ENCODE measurements at places on chromosomes 7 and 10.

GRCh38 chr7:94176694-94177200 lies 172.6 kb upstream of the BET1 start:
- no peak for DNase-seq

- DNase-seq: no peak
These were observed 88.0 kb downstream of the OR13A1 start for GRCh38 chr10:45227456-45227855.

DNA sequence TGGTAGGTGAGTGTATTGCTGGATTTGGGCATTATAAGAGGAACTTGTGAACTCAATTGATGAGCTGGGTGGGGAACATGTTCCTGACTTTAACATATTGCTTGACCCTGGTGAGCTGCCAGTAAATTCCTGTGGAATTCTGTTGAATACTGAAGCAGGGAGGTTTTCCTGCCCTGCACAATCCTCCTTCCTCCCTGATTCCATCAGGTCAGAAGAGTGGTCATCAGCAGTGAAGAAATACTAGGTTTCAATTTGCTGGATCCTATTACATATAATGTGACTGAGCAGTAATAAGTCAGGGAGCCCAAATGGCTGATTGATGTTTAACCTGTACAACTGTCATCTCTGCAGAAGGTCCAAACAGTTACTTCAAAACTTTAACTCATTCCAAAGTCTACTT lies 581.2 kb downstream of the SUGCT start:
- DNase-seq: no peak

DNA sequence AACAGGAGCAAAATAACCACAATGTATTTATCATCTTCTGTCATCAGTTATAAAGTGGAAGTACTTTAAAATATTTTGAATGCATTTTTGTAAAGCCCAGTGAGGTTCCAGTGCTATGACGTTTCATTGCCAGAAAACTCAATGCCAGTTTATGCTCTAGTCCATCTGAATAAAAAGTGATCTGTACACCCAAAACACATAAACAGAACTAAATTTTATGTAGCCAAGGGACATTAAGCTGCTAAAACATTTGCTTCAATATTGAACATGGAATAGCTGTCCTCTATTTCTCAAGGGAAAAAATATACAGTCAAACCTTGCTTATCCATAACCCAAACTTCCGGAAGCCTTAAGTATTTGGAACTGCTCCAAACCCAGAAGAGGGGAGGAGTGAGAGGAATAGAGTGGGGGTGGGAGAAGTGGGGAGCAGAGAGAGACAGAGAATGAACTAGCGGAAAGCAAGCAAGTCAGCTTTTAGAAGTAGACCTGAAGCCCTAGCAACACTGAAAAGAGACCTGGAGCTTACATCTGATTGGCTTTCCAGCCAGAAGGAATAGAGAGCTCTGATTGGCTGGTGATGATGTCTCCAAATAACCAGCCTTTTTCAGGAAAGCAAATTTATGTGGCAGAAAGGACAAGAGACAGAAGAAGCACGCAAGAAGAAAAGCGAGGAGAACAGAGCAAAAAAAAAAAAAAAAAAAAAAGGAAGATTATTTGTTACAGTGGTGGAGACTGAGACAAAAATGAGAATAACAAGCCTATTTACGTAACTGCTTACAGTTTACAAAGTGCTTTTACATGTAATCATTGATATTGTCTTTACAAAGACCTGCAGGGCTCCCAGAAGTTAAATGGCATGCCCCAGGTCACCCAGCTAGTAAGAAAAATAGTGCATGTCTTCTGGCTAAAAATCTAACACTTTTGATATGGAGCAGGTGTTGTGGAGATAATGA lies 196.0 kb downstream of the RNLS start:
- DNase-seq: no peak

- no peak for DNase-seq
These were observed 55.7 kb downstream of the CCDC3 start for GRCh38 chr10:12945690-12946359.

GRCh38 chr10:580778-581177 lies 108.7 kb downstream of the DIP2C start:
- no peak for DNase-seq

DNA sequence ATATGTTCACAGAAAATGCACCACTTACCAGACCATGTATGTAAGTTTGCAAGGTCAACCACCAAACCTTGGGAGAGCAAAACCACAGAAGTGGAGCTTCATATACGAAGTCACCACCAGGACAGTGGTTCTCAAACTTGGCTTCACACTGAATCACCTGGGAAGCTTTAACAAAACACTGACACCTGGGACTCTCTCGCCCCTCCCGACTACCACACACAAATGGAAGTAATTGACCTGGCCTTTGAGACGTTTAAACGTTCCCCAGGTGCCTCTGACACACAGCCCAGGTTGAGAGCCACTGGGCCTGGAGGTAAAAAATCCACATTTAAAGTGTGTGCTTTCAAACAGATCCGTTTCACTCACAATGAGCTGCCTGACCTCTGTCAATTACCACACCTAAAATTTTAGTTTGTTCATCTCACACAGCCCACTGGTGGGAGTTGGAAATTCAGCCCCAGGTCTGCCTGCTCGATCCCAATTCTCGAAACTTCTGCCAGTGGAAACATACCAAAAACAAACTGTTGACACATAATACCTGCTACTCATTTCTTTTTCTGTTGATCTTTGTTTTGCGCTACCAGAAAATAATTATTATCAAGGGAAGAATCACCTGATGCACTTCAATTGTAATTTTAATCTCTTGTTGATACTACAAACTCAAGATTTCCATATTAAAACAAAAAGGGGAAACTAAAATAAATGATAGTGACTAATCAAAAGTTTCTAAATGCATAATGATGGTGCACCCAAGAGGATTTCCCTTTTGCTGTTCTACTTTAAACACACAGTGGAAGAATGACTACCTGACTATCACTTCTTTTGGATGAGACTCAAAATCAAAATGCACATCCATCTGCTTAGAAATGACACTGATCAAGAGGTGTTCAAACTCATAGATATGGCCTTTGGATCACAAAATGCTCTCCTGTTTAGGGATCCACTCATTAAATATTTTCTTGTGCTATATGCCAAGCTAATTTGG lies 26.6 kb downstream of the CDNF start:
- no peak for DNase-seq

GRCh38 chr7:95950698-95951097 lies 178.3 kb downstream of the DYNC1I1 start:
- no peak for DNase-seq

GRCh38 chr10:102262744-102263370 lies 17.5 kb downstream of the GBF1 start:
- no peak for DNase-seq

- peak; percentile 38 for DNase-seq
These were observed 3.1 kb upstream of the SLC18A3 start for GRCh38 chr10:49606981-49607535.

DNA sequence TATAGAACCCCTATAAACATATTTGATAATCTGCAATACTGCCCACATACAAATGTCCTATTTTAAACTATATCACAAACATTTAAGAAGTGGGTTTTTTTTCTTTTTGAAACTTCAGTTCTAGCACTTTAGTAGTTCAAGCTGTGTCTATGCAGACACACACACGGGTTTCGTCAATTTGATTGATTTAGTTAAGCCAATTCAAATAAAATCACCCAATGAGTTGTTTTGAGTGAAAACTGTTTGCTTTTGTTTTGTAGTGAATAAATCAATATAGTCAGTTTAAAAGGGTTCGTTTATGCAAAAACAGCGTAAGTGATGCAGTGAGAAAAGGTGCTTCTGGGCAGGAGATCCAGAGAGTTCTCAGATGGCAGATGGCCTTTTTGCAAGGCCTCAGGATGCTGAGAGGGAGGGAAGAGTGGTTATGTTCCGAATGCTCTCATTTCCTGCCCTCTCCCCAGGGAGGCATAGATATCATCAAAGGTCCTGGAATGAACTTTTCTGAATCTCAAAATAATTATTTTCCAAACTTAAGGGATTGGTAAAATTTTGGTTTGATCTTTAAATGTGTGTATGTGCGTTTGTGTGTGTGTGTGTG lies 102.7 kb downstream of the AGMO start:
- DNase-seq: no peak

DNA sequence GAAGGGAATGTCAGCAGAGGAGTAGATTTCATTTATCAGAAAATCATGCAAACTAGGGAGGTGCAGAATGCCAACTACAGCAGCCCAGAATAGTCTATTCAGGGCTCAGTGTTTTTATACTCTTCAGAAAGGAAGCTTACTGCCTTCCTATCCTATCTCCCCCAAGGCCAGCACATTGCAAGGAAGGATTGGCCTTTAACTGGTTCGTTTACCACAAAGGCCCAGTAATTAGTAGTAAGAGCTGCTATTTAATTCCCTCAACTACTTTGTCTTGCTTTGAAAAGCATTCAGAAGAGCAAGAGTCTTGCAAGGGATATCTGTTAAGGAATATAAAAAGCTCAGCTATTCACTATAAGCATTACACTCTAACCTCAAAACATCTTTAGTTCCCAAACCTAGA lies 86.4 kb upstream of the RNF148 start:
- DNase-seq: no peak

- DNase-seq: no peak
These were observed 74.7 kb upstream of the ITGB1 start for GRCh38 chr10:33032654-33033151.

DNA sequence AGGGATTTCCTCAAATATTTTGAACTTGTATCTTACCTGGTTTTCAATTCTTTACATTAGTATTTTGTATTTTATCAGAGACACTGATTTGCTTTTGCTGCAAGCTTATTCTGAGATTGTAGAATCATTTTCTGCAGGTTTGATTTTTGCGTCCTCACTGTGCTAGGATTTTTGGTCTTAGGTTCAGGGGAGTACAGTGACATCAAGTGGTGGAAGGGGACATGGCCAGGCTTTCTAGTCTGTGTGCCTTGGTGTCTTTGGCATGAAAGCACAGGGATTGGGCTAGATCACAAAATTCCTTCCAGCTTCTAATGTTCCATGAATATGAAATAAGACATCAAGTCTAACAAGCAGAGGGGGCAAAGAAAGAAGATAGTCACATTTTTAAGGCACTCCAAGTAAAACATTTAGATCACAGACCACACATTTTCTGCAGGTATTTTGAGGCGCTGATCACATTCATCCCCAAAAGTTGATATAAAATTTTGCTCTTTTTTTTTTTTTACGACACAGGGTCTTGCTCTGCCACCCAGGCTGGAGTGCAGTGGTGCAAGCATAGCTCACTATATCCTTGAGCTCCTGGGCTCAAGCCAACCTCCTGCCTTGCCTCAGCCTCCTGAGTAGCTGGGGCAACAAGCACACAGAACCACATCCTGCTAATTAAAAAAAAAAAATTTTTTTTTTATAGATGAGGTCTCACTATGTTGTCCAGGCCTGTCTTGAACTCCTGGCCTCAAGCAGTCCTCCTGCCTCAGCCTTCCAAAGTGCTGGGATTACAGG lies 124.4 kb downstream of the PON1 start:
- DNase-seq: no peak

DNA sequence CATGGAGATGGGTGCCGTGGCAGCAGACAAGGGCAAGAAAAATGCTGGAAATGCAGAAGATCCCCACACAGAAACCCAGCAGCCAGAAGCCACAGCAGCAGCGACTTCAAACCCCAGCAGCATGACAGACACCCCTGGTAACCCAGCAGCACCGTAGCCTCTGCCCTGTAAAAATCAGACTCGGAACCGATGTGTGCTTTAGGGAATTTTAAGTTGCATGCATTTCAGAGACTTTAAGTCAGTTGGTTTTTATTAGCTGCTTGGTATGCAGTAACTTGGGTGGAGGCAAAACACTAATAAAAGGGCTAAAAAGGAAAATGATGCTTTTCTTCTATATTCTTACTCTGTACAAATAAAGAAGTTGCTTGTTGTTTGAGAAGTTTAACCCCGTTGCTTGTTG lies 25.9 kb downstream of the BAG3 start:
- DNase-seq: no peak

DNA sequence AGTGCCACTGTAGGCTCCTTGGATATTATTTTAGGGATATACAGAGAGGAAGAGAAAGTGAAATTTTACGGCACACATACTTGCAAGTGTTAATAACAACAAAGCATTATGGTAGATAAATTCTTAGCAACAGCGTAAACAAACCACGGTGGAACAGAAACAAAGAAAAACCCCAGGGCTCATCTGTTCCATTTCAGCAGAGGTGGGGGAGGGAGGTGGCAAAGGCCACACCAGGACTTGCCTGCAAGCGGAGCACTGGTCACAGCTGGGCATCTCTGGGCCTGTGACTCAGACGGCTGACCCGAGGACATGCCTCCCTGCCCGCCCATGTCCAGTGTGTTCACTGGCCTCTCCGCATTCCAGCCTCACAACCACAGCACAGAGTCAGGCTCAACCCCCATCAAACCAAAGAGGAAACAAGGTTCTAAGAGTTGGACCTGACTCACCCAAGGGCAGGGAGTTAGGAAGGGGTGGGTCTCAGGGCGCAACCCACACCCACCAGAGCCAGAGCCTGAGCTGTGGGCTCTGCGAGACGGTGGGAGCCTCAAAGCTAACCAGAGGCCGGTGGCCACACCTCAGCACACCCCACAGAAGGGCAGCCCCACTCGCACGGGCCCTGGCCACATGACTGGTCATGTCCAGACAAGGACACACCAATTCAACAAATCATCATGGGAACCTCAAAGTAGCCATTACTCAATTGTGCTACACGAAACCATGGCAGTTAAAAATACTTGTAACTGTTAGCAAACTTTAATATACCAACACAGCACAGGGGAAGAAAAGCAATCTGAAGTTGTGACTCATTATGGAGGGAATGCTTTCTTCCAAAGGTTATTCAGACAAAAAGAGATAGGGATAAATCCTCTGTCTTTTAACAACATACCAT lies 10.7 kb downstream of the ESYT2 start:
- peak; percentile 60 for DNase-seq

GRCh38 chr10:71344993-71345480 lies 26.0 kb downstream of the SLC29A3 start:
- DNase-seq: no peak

DNA sequence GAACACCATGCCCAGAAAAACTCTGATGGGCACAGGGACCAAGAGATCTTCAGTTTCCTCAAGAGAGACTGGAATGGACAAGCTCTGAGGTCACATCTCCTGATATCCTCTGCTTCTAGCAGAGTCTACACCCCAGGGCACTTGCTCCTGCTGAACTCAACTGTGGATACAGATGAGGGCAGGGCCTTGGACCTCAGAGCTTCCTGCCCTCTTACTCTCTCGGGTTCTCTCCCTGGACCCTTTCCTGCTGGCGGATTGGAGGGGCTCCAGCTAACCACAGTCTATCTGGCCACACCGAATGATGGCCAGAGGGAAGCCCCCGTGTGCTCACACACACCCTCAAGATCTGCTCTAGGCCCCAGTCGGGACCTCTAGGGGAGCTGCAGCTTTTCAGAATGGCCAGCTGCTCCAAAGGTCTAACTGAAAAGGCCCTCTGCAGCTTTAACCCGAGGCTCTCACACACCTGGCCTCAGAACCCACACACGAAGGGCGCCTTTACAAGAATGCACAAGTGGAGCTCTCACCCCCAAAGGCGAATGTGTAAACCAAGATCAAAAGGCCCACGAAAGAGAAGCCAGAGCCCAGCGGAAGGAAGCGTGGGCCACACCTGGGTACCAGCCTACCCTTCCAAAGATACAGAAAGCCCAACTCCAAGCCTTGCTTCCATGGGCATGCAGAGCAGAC lies 65.5 kb downstream of the FAM53B start:
- DNase-seq: no peak

GRCh38 chr10:71575934-71576801 lies 143.4 kb downstream of the C10orf105 start:
- no peak for DNase-seq

- no peak for DNase-seq
These were observed 184.4 kb downstream of the PTPRN2 start for GRCh38 chr7:158403013-158403821.

All from effector CD4-positive, alpha-beta T cell (primary cell).